ENCODE measurements at places on chromosomes 1 and 21. TPM values are rescaled to one million over a fixed set of nuclear protein-coding genes. Genes with fewer than 3 reads are reported as not detected.

The ADORA1 gene
- not detected for total RNA-seq

The MIER1 gene
- total RNA-seq, result 52.9 TPM

The DDR2 gene
- total RNA-seq, result 0.19 TPM

The GJA8 gene
- not detected for total RNA-seq

The CFHR1 gene
- total RNA-seq, result not detected

The FNDC5 gene
- not detected for total RNA-seq

DNA sequence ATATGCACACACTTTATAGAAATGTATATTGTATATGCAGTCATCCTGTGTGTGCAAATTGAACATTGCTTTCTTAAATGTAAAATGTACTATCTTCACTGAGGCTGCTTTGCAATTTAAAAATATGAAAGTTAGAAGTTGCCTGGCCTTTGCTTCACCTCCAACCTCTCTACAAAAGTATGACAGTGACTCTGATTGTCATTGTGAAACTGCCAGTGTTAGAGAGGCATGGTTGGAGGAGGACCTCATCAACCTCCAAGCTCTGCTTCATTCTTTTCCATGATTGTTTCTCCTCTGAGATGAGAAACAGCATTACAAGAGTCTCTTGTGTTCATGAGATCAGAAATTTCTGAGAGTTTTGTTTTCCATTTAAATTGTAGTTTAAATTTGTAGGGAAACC is 185.5 kb downstream of the ZC3H11B start:
- H3K27me3 ChIP-seq, result no peaks in the 10 kb centered on the region
- DNase-seq, result no peak
- no peaks in the 10 kb centered on the region for H3K36me3 ChIP-seq
- no peak overlapping the region for H3K27ac ChIP-seq
- no peak overlapping the region for H3K4me3 ChIP-seq
- H3K4me1 ChIP-seq, result no peaks in the 10 kb centered on the region

GRCh38 chr1:160428053-160428452 is 27.7 kb downstream of the VANGL2 start:
- H3K4me3 ChIP-seq, result no peak overlapping the region
- H3K27me3 ChIP-seq, result no peaks in the 10 kb centered on the region
- peaks cover 52% of the 10 kb centered on the region for H3K4me1 ChIP-seq
- peaks cover 11% of the 10 kb centered on the region for H3K36me3 ChIP-seq

DNA sequence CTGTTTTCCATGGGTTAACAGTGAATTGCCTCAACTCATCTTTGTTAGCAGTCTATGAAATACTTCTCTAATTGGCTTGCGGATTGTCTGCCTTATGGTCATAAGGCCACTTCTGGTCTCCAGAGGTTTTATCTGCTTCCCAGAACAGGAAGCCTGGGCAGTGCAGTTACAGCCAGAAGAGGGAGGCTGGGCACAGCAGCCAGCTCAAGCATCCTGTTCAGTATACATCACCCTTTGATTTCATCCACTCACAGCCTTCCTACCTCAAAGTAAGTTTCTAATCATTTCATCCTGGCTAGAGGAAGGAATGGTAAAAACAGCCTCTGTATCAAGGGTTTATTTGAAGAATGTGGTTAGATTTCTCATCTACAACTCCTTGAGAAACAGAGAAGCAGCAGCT is 311.5 kb upstream of the DEPDC1 start:
- no peak overlapping the region for H3K27ac ChIP-seq
- DNase-seq, result no peak
- no peaks in the 10 kb centered on the region for H3K4me1 ChIP-seq
- no peaks in the 10 kb centered on the region for H3K27me3 ChIP-seq
- no peak overlapping the region for H3K4me3 ChIP-seq

- no peak overlapping the region for H3K4me3 ChIP-seq
- DNase-seq, result no peak
- H3K36me3 ChIP-seq, result no peaks in the 10 kb centered on the region
- no peak overlapping the region for H3K27ac ChIP-seq
Observed at GRCh38 chr1:60924964-60925798, 157.2 kb upstream of the NFIA start.

DNA sequence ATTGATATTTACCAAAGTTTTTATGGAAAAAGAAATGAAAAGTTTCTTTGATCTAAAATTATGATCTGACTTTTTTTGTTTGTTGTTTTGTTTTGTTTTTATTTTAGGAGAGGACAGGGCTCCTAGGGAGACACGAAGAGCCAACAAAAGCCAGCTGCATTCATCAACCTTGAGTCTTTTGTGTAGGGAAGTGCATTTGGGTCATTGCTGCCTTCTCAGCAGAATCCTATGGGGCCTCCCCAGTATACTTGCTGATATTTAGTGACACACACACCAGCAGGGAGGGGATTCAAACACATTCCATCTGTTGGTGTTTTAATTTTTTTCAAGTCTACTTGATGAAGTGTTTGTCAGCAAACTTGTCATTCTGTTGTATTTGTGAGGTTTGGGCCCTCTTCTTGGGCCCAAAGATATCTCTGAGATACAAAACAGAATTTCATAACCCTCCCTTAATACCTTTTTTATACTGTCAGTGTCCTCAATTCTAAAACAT is 203.5 kb downstream of the NTNG1 start:
- H3K4me1 ChIP-seq, result no peaks in the 10 kb centered on the region
- no peaks in the 10 kb centered on the region for H3K27me3 ChIP-seq
- no peak for DNase-seq
- no peak overlapping the region for H3K4me3 ChIP-seq
- no peak overlapping the region for H3K27ac ChIP-seq

- peaks cover 8% of the 10 kb centered on the region for H3K4me1 ChIP-seq
- no peak overlapping the region for H3K27ac ChIP-seq
- no peaks in the 10 kb centered on the region for H3K27me3 ChIP-seq
- no peaks in the 10 kb centered on the region for H3K36me3 ChIP-seq
- H3K4me3 ChIP-seq, result no peak overlapping the region
Observed at GRCh38 chr1:110684491-110684890, 9.8 kb upstream of the KCNA3 start.

- H3K36me3 ChIP-seq, result no peaks in the 10 kb centered on the region
- H3K4me1 ChIP-seq, result no peaks in the 10 kb centered on the region
- no peaks in the 10 kb centered on the region for H3K27me3 ChIP-seq
- DNase-seq, result no peak
Observed at GRCh38 chr1:79539001-79539400, 532.5 kb upstream of the ADGRL4 start.

DNA sequence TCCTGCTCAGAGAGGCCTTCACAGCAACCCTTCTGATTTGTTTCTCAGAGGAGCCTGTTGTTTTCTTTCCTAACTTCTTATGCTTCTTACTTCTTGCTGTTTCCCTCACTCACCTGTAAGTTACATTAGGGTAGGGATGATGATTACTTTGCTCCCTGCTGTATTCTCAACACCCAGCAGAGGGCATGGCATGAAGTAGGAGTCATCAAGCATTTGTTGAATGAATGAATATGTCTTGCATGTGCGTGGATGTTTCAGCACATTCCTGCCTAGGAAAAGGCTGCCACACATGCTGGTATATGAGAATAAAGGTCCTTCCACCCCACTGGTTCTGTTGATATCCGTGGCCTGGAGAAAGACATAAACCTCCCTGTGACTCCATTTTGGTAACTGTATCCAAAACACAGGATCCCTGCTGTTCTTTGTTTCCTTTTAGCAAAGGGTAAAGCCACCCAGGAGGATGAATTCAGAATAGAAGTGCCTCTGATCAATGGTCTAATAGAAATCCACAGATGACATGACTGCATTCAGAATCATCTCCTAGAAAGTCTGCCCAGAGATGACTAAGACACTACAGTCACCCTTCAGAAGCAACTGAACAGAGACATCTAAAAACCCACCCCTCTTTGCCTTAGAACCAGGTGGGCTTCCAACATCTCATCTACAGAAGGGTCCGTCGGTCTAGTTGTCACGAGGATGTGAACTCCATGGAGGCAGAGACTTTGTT is 168.8 kb downstream of the ZSCAN20 start:
- no peaks in the 10 kb centered on the region for H3K36me3 ChIP-seq
- no peaks in the 10 kb centered on the region for H3K4me1 ChIP-seq
- no peak overlapping the region for H3K4me3 ChIP-seq
- no peak for DNase-seq
- H3K27ac ChIP-seq, result no peak overlapping the region
- H3K27me3 ChIP-seq, result peaks cover 15% of the 10 kb centered on the region

DNA sequence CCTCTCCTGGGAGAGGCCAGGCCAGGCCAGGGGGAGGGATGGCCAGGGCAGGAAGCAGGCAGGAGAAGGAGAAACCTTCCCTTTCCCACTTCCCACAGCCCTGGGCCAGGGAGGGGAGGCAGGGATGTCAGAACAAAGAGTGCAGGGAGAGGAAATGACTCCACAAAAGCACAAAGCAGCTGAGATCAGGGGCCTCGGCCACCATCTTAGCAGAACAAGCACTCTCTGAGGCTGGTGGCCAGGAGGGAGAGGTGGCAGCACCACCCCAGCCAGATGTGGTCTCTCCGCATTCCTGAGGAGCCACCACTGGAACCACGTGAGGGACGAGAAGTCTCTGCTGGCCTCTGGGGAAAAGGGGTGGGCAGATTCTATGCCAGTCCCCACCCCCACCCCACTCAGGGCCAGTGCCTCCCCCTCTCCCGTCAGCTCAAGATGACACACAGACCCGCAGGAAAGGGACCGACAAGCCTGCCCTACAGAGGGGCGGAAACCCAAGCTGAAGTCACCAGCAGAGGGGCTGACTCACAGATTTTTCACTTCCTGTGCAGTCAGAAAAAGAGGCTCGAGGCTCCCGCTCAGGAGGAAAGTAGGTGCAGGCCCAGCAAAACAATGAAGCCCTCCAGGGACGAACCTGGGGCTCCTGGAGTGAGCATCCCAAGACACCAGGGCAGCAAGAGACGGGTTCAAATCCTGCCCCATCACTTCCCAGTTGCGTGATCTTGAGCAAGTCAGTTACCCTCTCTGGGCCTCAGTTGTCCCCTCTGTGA is 24.1 kb upstream of the ALDH4A1 start:
- no peaks in the 10 kb centered on the region for H3K27me3 ChIP-seq
- H3K36me3 ChIP-seq, result peaks cover 9% of the 10 kb centered on the region

- H3K27me3 ChIP-seq, result peaks cover 70% of the 10 kb centered on the region
- H3K36me3 ChIP-seq, result no peaks in the 10 kb centered on the region
Observed at GRCh38 chr1:66750577-66750976, 1.7 kb upstream of the DYNLT5 start.

DNA sequence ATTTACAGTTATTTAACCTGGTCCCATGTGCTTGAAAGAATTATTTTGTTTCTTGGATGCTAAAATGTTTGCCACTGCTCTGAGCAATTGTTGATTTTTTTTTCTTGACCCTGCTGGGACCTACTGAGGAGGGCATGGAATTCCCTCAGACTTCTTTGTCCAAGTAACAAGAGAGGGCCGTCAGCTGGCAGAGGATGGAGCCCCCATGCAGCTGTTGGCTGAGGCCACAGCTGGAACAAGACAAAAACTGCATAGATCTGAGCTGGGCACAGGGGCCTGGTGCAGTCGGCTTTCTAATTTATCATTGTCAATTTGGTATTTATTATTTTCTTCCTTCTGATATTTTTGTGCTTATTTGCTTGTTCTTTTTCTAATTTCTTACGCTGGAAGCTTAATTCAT is 39.6 kb upstream of the ABCG1 start:
- H3K4me3 ChIP-seq, result no peak overlapping the region
- H3K27me3 ChIP-seq, result no peaks in the 10 kb centered on the region
- H3K36me3 ChIP-seq, result no peaks in the 10 kb centered on the region
- H3K4me1 ChIP-seq, result no peaks in the 10 kb centered on the region
- no peak overlapping the region for H3K27ac ChIP-seq
- DNase-seq, result no peak

GRCh38 chr1:105874621-105875020 is 1181.9 kb upstream of the PRMT6 start:
- H3K27ac ChIP-seq, result no peak overlapping the region
- H3K36me3 ChIP-seq, result no peaks in the 10 kb centered on the region
- no peak for DNase-seq
- no peaks in the 10 kb centered on the region for H3K27me3 ChIP-seq

DNA sequence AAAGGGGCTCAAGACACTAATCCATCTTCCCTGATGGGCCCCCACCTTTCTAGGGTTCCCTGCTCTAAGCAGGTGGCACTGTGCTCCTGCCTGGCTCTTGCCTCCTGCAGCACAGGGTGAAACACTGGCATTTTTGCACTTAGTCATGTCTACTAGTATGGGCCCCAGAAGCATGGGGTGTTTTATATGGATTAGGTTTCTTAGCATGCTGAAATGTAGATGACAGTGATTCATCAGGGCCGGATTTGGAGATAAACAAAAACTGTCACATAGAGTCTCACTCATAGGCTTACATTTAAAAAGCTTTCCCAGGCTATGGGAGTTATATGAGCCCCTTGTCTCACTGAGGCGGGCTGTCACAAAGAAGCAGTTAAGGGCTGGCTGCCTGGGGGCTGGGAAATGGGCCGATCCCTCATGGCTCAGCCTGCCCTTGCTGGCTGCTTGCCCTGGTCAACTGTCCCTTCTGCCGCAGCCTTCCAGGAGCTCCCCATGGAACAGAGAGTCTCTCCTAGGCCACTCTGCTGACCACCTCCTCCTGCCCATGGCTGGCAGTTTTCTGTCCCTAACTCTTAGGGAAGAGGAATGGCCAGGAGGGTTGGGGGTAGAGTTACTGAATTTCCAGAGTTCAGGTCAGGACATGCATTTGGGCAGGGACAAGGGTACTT is 6.5 kb downstream of the GALNT2 start:
- no peak for DNase-seq
- peaks cover 65% of the 10 kb centered on the region for H3K4me1 ChIP-seq
- H3K36me3 ChIP-seq, result peaks cover 23% of the 10 kb centered on the region
- no peaks in the 10 kb centered on the region for H3K27me3 ChIP-seq
